NCI-H1436 treated with DMSO at 0.1 percent for 48 hours (cell line): ENCODE measurements at places on chromosomes 4 and X.

- DNase-seq: no peak
Measured at GRCh38 chr4:139304920-139305319, 2.6 kb upstream of the NDUFC1 start.

DNA sequence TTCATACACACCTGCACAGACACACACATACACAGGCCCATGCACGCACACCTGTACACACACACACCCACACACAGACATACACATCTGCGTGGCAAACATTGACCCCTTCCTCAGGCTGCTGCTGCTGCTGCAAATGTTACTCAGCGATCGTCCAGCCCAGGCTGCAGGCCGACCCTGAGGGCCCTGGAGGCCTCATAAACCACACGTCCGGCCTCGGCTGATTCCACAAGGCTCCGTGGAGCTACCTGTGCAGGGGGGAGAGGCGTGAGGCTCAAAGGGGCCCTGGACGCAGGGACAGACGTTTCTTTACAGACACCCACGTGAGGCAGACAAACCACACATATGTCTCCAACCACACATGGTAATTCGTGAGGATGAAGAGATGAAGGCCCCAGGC lies 53.9 kb upstream of the PPP2R3B start:
- no peak for DNase-seq

DNA sequence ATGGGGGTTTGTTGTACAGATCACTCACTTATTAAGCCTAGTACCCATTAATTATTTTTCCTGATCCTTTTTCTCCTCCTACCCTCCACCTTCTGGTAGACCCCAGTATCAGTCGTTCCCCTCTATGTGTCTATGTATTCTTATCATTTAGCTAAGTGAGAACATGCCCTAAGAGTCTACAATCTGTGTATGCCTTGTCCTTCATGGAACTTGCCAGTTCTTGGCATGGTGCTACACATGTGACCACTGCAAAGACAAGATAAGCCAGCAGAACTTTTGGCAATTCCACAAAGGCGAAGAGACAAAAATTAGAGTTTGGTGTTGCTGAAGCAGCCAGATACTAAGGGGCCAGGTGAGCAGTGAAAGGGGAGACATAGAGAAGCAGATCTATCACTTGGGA lies 101.3 kb downstream of the CORIN start:
- DNase-seq: no peak

- DNase-seq: no peak
Measured at GRCh38 chr4:6476893-6477292, 4.5 kb upstream of the PPP2R2C start.

DNA sequence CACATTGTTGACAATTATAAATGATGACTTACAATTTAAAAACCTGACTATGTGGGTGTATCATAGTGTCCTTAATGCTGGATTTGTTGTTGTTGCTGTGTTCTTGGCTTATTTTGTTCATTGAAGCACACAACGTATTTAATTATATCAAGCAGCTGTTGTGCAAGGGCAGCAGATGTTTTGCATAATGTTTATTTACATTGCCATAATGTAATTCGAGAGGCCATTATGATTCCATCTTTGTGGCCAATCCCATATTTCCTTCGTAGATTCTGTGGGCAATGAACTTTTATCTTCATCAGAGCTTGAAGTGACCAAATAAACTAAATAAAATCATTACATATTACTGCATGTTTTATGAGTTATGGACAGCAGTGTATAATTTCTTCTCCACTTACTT lies 422.6 kb upstream of the GALNTL6 start:
- no peak for DNase-seq

- peak; percentile 26 for DNase-seq
Measured at GRCh38 chr4:150010525-150011126, 67.6 kb upstream of the DCLK2 start.

GRCh38 chrX:85865324-85865723 lies 182.0 kb downstream of the CHM start:
- DNase-seq: no peak
